ENCODE measurements at places on chromosomes 4 and X.

DNA sequence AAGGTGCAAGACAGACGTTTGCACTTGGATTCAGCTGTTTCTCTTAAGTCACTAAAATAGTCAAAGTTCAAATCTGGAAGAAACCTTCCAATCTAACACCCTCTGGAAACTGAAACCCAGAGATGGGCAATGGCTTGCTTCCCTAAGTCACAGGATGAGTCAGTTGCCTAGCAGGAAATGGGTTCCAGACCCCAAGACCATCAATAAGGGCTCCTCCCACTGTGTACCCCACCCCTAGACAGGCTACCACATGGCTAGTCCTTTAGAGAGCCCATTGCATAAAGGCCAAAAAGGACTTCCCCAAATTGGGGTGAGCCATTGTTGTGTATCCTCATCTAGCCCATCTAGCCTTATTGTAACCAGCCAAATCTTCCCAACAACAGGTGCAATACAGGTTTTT lies 216.2 kb downstream of the HS6ST2 start:
- no peak for DNase-seq

- DNase-seq: no peak
Observed at GRCh38 chr4:24973404-24973746, 57.4 kb downstream of the LGI2 start.

- no peak for DNase-seq
Observed at GRCh38 chr4:47342796-47343195, 120.7 kb downstream of the COMMD8 start.

- DNase-seq: no peak
Observed at GRCh38 chrX:150476164-150476699, 92.2 kb upstream of the MTM1 start.

- peak; percentile 90 for DNase-seq
Observed at GRCh38 chr4:186725469-186726425, 2.1 kb upstream of the FAT1 start.

DNA sequence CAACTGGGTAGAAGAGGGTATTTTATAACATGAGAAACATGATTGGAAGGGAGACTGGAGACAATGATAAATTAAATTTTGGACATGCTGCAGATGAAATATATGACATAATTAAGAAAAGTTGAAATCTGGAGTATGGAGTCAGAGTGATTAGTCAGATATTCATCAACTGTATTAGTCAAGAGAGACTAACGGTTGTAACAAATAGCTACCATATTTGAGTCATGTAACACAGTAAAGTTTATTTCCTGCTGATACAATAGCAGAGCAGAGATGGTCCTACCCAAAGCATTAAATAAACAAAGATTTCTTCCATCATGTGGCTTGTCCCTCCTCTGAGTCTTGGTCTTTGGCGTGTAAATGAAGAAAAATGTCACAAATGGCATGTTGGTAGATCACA lies 321.3 kb downstream of the GALNTL6 start:
- no peak for DNase-seq

DNA sequence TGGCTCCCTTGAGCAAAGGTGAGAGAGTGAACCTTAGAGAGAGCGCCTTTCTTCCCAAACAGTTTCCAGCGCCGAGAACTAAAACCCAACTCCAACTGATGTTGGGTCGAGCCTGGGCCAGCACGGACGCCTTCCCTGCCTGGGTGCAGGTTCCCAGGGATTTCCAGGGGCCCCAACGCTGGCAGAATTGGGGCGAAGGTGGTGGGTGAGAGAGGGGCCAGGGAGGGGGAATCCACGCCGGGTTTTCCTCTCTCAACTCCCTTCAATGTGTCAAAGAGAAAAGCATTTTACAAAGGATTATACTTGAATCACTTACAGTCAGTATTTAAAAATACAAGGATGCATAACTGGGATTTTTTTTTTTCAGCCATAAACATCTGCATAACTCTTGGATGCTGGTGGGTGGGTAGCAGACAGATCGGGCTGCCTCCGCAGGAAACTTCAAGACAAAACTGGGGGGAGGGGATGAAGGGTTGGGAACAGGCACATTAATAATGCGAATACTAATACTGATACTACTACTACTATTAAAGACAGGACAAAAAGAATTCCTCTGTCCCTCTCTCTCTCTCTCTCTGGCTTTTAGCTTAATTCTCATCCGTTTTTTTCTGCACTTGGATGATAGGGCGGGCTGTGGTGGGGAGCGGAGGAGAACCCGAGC lies 1.3 kb upstream of the ARX start:
- DNase-seq: no peak

- DNase-seq: no peak
Observed at GRCh38 chrX:119410854-119411253, 11.7 kb downstream of the SLC25A43 start.

GRCh38 chr4:41077628-41078027 lies 136.7 kb downstream of the APBB2 start:
- no peak for DNase-seq

DNA sequence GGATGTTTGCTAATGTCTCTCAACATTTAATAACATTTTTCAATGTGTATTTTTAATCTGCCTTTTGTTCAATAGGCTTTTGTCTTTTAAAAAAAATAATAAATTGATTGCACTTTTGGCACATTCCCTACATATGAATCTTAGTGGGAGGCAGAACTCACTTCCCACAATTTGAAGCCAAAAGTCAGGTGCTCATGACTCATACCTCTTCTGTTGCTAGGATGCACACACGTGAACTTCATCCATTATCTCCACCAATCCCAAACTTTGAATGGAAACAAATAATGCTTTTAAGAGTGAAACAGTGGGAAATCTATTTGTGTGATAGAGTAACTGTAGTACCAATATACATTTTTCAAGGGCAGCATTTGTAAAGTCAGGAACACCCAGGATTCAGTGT lies 260.5 kb downstream of the IQCM start:
- DNase-seq: no peak

DNA sequence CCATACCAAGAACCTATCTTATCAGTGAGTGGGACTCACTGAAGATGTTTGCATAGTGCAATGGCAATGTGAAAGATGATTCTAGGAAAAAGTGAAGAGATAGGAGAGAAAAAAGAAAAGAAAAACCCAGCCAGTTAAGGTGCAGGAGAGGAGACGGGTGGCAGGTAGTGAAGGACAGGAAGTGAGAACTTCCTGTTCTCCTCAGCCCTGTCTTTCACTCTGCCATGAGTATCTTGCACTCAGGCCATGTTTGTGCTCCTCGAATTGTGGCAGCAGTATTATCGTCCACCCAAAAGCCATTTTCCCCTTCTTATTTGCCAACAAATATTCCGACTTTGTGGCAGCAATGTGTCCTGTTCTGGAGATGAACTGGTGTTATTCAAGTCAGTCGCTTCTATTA lies 8.6 kb upstream of the ENPEP start:
- no peak for DNase-seq

- peak; percentile 63 for DNase-seq
Observed at GRCh38 chr4:5784960-5785611, 74.1 kb downstream of the EVC start.

DNA sequence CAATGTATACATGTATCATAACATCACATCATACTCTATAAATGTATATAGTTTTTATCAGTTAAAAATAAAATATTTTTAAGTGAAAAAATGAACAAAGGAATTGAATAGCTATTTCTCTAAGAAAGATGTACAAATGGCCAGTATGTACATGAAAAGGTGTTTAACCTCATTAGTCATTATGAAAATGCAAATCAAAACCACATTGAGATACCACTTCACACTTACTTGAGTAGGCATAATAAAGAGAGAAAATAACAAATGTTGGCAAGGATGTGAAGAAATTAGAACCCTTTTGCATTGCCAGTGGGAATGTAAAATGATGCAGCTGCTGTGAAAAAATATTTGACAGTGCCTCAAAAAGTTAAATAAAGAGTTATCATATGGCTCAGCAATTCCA lies 95.5 kb downstream of the IRS4 start:
- DNase-seq: no peak

DNA sequence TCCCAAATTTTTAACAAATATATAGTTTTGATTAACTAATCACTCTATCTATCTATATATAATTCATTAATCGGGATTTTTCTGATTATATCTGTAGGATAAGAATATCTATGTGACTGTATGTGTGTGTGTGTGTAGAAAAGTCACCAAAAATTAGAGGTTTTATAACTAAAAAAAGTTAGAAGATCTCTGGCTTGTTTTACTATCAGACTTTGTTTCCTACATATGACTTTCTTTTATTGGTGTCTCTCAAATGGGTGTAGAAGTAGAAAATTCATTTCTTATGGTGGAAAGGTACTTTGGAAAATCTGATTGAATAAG lies 26.7 kb upstream of the TMPRSS11D start:
- DNase-seq: no peak

DNA sequence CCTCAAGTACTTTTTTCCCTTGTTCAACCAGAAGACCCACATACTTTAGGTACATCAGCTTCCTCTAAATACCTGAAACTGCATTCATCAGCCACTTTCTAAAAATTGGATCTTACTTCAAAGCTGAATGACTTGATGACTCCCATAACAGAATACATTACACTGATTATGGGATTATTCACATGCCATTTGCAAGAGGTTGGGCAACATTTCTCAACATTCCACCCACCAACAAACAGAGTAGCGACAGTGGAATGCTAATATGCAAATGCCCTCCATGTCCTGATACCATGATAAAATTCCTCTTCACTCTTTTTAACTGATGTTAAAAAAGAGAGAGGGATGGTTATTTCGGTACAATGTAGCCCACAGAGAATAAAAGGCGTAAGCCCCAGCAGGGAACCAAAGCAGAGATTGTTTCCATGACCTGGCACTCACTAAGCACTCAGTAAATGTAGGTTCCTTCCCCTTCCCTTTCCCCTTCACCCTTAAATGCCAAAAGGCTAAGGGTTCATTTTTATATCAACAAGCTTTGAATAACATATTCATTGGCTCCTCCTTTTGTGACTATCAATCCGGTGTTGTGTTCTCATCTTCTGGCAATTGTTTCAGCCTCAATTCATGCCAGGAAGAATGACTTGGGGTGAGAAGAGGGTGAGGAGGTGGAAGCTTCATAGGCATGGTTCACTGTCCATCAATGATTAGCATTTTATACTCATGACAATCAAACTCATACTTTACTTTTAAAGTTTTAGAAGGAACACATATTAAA lies 317.2 kb downstream of the DHX15 start:
- no peak for DNase-seq

- peak; percentile 72 for DNase-seq
Observed at GRCh38 chr4:170025523-170026252, 507 bp downstream of the MFAP3L start.

- DNase-seq: no peak
Observed at GRCh38 chrX:65586491-65586890, 51.9 kb upstream of the LAS1L start.

DNA sequence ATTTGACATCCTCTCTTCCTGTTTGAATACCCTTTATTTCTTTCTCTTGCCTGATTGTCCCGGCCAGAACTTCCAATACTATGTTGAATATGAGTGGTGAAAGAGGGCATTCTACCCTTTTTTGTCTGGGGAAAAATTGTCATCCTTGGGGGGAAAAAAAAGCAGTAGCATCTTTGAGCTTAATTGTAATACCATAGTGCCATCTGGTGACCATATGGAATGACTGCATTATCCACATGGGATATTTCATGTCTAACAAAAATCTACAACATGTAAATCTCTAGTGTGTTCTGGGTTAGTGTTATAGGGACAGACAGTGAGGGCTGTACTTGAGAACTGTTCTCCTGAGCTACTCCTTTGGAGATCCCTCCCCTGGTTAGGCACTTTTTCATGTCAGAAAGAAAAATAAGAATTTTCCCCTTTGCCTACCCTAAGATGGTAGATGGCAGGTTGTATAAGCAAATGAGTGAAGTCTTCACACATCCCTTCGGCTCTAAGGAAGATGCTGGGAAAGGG lies 26.0 kb downstream of the CAPN6 start:
- DNase-seq: no peak
